NCI-H187 (cell line): ENCODE measurements at places on chromosomes 3 and 15.

DNA sequence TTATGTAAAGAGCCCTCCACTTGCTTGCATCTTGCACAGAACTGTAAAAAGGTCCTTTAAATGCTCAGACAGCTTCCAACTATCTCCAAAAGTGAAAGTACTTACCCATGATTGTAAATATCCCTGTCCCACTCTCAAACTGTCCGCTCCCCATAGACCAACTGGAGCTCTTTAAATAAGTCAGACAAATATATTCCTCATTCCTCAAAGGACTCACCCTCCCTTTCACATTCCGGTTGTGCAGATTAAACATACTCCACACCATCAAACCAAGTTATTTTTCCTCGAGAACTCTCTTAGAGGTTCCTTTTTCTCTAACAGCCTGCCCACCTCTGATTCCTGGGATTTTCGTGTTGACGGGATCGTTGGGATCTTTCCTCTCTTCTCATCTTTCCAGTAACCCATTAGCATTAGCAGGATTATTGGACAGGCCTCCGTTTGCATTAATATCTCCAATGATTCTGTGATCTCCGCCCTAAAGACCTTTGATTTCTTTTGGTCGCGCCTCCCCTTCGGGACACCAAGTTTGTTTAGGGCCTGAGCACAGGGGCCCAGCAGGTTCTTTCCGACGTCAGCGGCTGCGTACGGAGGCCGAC is 763 bp downstream of the GOLGB1 start:
- DNase-seq = no peak

DNA sequence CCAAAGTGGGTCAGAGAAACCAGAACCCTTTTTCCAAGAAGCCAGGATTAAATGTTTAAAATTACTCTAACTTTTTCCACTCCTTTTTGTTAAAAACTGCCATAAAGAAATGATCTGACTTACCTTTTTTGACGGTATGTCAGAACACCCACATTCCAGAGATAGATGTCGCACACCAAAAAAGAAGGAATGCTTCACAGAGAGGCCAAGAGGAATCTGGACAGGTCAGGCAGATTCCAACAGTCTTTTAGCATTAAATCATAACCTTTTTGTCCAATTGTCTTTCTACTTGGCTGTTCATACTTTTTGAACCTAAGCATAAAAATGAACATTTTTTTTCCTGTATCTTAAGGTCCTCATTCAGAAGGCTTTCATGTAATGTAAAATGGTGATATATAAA is 846.9 kb downstream of the NSUN3 start:
- no peak for DNase-seq

DNA sequence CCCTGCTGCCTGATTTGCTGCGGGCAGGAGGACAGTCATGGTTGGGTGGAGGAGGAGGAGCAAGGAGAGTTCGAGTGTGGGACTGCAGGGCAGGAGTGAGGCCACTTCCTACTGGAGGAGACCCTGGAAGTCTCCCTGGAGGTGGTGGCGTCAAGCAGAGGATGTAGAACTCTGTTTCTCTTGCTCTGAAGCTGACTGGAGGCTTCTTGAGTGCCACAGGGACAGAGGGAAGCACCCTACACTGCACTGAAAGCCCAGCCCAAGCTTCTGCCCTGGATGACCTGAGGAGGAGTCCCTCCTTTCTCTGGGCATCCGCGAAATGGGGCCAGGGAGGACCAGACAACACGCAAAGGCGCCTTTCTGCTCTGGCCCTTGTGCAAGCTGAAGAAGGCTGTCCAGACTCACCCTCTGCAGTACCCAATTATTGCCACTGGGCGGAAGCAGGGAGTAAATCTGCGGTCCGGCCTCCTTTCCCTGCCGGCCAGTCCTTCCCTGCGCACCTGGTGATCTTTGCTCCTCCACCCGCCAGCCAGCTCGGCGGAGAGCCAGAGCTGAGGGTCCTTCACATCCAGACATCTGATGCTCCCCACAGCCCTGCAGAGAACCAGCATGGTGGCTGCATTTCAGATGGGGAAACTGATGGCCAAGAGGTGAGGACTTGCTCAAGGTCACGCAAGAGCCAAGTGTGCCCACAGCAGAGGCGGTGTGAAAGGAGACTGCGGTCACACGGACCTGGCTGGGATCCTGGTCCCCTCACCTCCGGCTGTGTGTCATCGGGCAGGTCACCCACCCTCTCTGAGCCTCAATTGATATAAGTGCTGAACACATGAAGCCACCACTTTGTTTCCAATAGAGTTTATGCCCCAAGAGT is 207.1 kb downstream of the TBC1D2B start:
- peak; percentile 9 for DNase-seq

GRCh38 chr3:138474163-138474562 is 39.7 kb downstream of the ESYT3 start:
- peak; percentile 26 for DNase-seq

DNA sequence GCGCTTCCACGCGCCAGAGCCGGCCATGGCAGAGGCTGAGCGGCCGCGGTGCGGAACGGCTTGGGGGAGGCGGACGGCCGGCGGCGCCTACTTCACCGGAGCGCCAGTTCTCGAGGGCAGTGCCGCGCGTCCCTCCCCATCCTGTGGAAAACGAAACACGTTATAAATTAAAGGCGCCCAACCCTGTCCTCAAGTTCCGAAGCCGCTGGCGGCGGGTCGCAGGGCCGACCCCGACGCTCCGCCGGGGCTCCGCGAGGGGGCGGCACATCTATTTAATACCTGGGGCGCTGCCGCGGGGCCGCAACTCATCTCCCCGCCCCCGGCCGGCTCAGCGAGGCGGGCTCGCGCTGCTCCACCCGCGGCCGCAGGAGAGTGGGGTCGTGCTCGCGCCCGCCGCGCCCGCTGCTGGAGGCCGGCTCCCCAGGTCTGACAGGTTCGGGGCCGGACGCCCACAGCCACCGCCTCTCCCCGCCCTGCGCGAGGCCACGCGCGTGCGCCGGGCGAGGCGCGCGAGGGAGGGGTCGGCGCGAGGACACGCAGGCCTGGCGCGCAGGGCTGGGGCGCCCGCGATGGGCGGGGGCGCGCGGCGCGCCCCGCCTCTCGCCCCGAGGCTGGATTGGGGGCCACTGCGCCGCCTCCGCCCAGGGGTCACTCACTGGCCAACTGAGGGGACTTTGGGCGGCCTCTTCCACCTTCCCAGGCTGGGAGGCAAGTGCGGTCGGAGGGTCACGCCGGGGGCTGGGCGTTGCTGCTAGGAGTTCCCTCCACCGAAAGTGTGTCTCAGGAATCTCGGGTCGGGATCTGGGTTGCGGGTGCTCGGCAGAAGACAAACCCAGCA is at the start of gene SLC30A4:
Gene SLC30A4, minus strand, starts transcription at position 428 of the 838 bp plus-strand sequence. Its CDS starts 401 bp downstream, at position 27.
- no peak for DNase-seq

DNA sequence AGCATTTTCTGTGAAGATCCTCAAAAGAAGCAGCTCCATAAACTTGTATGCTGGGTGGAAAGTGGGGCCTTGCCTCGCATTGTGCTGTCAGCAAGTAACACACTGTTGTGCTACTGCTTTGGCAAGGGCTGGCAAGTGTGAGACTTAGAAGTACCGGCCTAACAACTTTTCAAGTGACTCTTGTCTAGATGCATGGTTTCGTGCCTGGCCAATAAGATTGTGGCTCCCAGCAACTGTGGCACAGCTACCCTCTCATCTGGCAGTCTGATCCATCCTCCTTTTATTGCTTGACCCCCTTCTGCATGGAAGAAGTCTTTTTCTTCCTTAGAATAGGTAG is 79.4 kb upstream of the VEPH1 start:
- DNase-seq = no peak

DNA sequence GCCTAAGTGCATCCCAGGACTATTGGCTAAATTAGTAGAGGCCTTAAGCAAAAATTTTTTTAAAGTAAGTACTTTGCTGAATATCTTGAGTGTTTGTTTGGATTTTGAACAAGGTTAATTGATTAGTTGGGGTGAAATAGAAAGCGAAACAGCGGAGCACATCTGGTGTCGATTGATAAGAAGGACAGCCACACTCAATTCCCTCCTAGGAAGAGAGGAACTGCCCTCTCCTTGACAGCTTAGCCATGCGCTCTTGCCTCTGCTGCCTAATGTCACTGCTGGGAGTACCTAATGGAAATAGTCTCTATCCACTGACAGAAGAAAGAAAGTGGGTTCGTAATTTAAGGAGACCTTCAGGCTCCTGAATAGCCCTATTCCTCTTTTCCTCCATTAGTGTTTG is 943.6 kb downstream of the DIPK2A start:
- no peak for DNase-seq

DNA sequence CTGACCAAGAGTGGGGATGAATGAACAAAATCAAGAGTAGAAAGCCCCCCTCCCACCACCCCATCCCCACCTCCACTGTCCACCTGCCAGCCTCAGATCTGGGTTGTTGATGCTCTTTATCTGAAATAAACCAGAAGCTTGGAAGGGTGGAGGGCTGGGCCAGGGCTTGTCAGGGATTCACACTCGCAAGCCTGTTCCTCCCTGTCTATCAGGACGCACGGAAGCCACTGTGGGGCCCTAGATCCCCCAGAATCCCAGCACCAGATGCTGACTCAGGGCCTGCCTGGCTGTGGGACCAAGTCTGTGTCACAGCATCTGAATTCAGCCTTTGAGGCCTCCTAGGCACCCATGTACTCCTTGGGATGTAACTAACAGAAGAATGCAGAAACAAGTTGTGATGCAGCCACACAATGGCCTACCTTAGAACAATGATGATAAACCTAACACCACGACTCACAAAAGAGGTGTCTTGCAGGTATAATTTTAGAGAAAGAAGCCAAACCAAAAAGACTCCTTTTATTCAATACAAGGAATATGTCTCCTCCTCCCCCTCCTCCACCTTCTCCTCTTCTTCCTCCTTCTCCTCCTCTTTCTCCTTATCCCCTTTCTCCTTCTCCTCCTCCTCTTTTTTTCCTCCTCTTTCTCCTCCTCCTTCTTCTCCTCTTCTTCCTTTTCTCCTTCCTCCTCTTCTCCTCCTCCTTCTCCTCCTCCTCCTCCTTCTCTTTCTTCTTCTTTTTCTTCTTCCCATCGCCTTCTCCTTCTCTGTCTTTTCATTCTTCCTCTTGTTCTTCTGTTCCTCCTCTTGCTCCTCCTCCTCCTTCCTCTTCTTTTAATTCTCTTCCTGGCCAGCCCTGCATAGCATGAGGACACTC is 234.7 kb downstream of the PLCL2 start:
- DNase-seq = no peak

DNA sequence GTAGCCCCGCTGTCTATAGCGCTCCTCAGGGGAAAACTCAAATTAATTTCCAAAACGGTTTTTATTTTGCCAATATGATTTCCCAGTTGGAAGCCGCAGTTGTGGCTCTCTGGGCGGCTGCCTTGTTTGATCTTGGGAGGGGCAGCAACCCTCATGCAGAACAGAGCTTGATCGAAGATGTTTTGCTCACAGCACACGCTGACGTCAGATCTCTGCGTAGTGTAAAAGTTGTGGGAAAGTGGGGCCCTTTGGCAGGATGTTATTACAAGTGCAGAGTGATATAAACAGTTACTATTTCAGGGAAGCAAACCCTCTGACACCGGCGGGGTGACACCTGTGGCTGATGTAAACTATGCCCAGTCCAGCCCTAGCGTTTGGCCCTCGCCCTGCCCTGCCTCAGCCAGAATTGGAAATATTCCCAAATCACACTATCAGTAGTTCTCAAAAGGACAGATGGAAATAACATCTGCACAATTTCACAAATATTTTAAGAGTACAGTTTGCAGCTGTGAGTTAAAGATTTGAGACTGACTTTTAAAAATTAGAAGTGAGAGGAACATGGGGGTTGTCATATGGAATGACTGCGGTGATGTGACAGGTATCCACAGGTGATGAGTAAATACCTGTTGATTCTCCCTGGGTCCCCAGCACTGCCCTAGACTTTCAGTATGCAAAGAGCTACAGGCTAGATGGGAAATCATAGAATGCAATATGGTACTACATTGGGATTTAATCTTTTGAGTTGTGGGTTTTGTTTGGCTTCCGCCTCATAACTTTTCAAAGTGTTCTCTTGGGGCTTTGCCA is 1.7 kb downstream of the SYNM start:
- no peak for DNase-seq

DNA sequence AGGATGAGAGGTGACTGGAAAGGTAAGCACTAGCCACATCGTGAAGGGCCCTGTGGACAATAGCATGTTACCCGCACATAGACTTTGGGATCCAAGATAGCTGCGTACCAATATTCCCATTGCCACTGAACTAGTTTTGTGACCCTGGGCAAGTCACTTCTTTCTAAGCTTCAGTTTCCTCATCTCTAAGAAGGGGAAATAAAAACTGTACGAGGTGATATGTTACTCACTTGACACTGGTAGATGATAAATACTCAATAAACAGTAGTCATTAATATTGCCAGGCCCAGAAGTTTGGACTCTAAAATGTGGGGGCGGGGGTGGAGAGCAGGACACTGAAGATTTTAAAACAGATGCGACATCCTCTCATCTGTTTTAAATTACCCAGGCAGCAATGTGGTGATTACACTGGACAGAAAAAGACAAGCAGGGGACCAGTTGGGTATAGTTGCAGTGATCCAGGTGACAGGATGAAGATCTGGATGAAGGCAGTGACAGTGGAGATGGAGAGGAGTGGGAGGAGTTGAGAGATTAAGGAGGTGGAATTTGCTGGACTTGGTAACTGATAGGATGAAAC is 2.5 kb downstream of the ATG7 start:
- DNase-seq = no peak

DNA sequence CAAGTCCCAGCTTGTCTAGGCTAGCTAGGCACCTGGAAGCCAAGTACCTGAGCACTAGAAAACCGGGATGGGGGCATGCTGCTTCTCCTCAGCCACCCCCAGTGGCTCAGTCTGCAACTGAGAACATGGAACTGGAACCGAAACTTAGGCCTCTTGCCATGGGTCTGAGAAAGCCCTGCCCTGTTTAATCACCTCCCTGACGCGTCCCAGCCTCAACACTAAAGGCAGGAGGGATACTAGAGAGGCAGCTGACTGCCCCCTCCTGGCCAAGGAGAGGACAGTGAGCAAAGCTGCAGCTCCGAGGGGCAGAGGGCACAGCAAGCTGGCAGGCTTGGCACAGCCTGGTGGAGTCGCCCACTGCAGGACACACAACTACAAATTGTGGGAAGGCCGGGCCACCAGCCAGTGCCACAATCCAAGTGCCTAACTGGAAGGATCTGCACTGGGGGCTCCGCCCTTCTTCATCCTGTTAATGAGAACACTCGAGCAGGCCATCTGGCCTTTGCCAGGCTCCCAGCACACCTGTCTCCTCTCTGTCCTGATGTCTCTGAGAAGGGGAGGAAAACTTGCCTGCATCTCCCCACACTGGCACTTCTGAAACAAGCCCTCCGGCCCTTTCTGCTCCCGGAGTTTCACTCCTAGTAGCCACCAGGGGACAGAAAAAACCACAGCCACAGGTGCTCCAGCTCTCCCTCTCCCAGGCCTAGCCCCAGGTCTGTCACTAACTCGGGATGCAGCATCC is 53.7 kb downstream of the BDH1 start:
- peak; percentile 45 for DNase-seq
